Stimulated activated CD4-positive, alpha-beta T cell treated with anti-CD3 and anti-CD28 coated beads, Interleukin-2, amount 100 ng/mL, for 48 hours (primary cell): ENCODE measurements at places on chromosomes 1 and 21.
A peak's percentile ranks its signal among the peaks of the same experiment; 100 is the strongest.

GRCh38 chr1:162736184-162736583 lies 54.3 kb upstream of the HSD17B7 start:
- no peak for DNase-seq

DNA sequence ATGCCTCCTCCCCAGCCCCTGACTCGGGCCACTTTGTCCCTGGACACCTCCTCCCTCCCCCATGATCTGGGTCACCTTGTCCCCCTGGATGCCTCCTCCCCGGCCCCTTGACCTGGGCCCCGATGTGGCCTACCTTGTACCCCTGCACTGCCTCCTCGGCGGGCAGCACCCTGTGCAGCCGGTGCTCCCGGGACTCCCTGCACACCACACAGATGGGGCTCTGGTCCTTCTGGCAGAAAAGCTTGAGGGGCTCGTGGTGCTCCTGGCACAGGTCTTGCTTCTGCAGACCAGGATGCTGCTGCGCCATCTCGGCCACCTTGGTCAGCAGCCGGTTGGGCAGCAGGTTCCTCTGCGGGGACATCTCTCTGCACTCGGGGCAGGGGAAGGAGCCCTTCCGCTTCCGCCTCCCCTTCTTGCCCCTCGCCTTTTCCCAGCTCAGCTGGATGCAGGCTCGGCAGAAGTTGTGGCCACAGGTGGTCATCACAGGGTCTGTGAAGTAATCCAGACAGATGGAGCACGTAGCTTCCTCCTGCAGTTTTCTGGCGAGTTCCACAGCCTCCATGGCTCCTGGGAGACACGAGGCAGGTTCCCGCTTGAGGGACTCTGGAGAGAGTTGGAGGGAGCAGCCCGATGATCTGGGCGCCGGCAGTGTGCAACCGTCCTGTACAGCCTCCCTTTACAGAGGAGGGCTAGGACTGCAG lies 2.0 kb downstream of the TRIM17 start:
- no peak for DNase-seq

GRCh38 chr1:18583326-18583941 lies 47.2 kb upstream of the PAX7 start:
- no peak for DNase-seq

- peak; percentile 64 for DNase-seq
Observed at GRCh38 chr21:25501996-25502665, 105.2 kb downstream of the MRPL39 start.

DNA sequence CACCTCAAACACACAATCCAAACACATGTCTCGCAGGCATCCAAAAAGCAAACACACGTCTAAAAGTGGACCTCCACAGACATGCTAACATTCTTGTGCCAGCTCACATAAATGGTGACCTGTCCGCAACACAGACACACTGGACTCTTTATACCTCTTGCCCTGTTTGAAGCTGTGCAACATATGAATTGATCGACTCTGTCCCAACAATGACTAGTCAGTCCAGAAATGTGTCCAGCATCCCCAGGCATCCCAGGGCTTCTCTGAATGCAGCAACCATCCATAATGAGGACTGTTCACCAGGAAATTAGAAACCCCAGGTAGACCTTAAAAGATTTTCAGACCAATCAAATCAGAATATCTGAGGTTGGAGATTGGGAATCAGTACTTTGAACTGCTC lies 3.2 kb downstream of the DDR2 start:
- DNase-seq = no peak
